Muscle of leg (tissue), 16 donors: ENCODE measurements at places on chromosomes 16 and 17. TPM values are rescaled to one million over a fixed set of nuclear protein-coding genes. Genes with fewer than 3 reads are reported as not detected.

DNA sequence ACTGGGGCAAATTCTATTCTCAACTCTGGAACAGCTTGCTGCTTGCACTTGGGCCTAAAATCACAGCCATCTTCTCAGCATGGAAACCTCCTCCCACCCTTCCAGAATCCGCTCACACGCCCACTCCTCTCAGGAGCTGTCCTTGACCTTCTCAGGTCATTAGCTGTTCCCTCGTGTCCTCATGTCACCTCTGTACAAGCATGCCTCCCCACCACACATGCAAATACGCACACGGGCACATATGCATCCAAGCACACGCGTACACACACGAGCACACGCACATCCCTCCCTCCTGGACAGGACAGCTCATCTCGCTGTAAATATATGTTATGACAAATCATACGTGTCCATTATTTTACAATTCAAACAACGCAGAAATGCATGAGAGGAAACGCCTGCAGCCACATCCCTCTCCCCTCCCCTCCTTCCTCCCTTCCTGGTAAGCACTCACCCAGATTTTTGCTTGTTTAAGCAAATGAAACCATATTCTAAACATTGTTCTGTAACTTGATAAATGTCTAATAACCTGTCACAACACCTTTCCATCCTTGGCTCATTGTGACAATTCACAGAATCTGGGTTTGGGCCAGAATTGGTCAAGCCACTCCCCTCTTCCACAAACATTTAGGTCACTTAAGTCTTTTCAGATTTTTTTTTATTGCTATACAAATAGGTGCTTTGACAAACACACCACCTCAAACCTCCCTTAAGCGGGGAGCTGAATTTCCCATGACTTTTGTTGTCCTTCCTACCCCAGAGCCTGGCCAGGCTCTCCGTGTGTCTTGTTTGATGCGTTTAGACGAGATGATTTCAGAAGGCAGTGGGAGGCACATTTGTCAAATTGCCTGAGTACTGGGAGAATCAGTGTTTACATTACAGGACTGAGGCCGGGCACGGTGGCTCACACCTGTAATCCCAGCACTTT, 41.7 kb downstream of the DNAH17 start:
- DNase-seq = no peak
- no peak overlapping the region for H3K27ac ChIP-seq

DNA sequence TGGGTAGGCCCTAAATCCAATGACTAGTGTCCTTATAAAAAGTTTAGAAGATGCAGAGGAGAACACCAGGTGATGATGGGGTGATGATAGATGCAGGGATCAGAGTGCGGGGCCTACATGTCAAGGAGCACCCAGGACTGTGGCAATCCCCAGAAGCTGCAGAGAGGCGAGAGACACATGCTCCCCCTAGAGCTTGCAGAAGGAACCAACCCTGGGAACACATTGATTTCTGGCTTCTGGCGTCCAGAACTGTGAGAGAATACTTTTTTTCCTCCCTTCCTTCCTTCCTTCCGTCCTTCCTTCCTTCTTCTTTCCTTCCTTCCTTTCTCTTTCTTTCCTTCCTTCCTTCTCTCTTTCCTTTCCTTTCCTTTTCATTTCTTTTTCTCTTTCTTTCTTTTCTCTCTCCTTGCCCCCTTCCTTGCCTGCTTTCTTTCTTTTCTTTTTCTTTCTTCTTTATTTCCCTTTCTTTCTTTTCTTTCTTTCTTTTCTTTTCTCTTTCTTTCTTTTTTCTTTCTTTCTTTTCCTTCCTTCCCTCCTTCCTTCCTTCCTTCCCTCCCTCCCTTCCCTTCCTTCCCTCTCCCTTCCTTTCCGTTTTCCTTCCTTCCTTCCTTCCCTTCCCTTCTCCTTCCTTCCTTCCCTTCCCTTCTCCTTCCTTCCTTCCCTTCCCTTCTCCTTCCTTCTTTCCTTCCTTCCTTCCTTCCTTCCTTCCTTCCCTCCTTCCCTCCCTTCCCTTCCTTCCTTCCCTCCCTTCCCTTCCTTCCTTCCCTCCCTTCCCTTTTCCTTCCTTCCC, 134.3 kb downstream of the HAPSTR1 start:
- no peaks in the 10 kb centered on the region for H3K27me3 ChIP-seq
- H3K36me3 ChIP-seq = no peaks in the 10 kb centered on the region
- no peaks in the 10 kb centered on the region for H3K4me1 ChIP-seq
- H3K4me3 ChIP-seq = no peak overlapping the region
- no peak overlapping the region for H3K27ac ChIP-seq

DNA sequence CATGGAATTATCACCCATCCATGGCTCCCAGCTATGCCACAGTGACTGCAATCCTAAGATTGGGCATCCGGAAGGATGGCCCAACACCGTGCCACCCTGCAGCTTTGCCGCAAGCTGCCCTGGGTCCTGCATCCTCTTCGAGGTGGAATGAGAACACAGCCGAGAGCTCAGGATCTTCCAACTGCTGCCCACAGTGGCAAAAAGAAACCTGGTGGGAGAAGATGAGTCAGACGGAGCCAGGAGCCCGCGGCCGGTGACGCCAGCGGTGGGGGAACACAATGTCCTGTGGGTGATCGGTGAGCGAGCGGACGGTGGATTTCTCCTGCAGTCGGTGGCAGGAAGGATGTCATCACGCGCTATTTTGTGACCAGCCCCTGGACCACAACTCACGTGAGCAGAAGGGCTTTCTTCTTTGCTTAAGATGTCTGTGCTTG, 20.1 kb downstream of the CD7 start:
- no peak overlapping the region for H3K4me3 ChIP-seq
- peak overlapping the region; percentile 82 for H3K27ac ChIP-seq
- peak; percentile 67 for DNase-seq
- H3K36me3 ChIP-seq = no peaks in the 10 kb centered on the region
- H3K4me1 ChIP-seq = peaks cover 36% of the 10 kb centered on the region

DNA sequence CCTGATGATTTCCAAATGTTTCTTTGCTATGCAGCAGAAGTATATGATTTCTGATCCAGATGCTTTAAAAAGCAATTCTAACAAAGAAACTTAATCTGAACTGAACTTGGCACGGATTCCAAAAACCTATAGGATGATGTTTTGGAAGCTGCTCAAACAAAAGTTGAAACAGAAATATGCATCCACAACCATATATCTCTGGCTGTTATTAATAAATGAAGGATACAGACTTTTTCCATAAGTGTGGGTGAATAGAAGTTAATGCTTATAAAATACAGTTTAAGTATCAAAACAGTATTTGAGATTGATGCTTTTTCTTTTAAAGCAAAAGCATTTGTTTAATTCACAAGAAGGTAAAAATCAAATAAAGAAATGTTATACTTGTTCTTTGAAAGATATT, 27.9 kb upstream of the NACA2 start:
- DNase-seq = no peak
- no peak overlapping the region for H3K4me3 ChIP-seq

DNA sequence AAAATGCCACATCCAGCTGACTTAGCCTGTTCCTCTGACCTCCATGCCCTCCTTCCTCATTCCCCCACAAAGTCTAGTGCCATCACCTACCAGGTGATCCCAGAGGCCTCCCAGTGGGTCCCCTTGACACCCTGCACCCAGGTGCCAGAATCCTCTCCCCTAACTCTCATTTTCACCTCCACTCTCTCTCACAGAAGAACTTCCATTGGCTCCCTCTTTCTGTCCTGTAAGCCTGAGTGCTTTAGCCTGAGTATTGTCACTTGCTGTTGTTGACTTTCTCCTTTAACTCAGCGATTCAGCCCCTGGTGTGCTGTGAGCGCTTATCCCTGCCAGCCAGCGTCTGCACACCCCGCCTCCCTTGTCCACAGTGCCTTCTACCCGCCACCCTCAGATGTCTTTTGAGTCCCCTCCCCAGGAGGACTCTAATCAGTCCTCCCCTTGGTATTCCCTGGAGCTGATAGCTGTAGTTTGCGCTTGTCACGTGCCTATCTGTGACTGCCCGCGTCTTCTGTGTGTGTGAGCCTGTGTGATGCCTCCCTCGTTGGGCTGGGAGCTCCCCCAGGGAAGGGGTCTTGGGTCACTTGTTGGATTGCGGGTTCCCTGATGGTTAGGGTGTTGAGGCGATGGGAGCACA, 31.9 kb downstream of the ARHGAP23 start:
- peaks cover 47% of the 10 kb centered on the region for H3K4me1 ChIP-seq
- H3K27me3 ChIP-seq = no peaks in the 10 kb centered on the region
- no peak overlapping the region for H3K4me3 ChIP-seq
- DNase-seq = no peak
- H3K27ac ChIP-seq = no peak overlapping the region
- peaks cover 65% of the 10 kb centered on the region for H3K36me3 ChIP-seq

GRCh38 chr17:20191056-20191455, 181.9 kb downstream of the SPECC1 start:
- H3K27ac ChIP-seq = no peak overlapping the region
- peak; percentile 33 for DNase-seq
- H3K4me3 ChIP-seq = no peak overlapping the region
- no peaks in the 10 kb centered on the region for H3K27me3 ChIP-seq
- H3K4me1 ChIP-seq = peaks cover 2% of the 10 kb centered on the region
- H3K36me3 ChIP-seq = no peaks in the 10 kb centered on the region

DNA sequence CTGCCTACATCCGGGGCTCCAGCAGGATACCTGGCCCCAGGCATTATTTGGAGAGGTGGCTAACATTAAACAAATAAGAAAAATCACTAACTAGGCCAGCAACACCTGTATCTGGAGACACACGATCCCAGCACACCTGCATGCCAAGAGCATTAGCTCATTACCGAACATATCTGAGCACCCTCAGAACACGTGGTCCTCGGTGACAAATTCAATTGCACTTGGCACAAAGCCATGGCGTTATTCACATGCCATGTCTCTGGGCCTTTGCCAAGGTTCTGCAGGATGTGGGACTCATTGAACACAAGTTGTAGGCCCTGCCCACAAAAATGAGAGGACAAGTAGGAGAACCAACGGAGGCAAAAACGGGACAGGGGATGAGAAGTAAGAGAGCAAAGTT, 552.3 kb downstream of the TOX3 start:
- no peaks in the 10 kb centered on the region for H3K36me3 ChIP-seq
- no peak overlapping the region for H3K27ac ChIP-seq
- H3K4me1 ChIP-seq = no peaks in the 10 kb centered on the region

- H3K27me3 ChIP-seq = peaks cover 46% of the 10 kb centered on the region
- no peak overlapping the region for H3K27ac ChIP-seq
- H3K36me3 ChIP-seq = no peaks in the 10 kb centered on the region
- peaks cover 10% of the 10 kb centered on the region for H3K4me1 ChIP-seq
- no peak for DNase-seq
Observed at GRCh38 chr16:66849021-66849420, 4.8 kb downstream of the CA7 start.

- no peaks in the 10 kb centered on the region for H3K4me1 ChIP-seq
- no peak for DNase-seq
- H3K4me3 ChIP-seq = no peak overlapping the region
- no peak overlapping the region for H3K27ac ChIP-seq
- peaks cover 48% of the 10 kb centered on the region for H3K36me3 ChIP-seq
Observed at GRCh38 chr16:50326835-50327465, 41.8 kb downstream of the BRD7 start.

DNA sequence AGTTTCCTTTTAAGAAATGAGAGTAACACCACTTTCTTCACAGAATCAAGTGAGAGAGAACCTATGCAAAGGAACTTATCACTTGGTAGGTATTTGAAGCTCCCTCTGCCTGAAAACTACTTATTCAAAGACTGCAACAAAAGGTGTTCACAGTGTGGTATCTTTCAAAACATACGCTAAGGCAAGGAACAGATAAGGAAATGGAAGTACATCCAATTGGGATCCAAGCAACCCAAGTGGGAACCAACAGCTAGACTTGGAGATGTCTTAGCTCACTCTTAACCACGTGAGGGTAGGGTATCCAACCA, 431 bp upstream of the PPM1E start:
- H3K27me3 ChIP-seq = peaks cover 22% of the 10 kb centered on the region
- H3K27ac ChIP-seq = no peak overlapping the region
- no peaks in the 10 kb centered on the region for H3K36me3 ChIP-seq
- H3K4me1 ChIP-seq = peaks cover 12% of the 10 kb centered on the region

- H3K4me3 ChIP-seq = no peak overlapping the region
- H3K27me3 ChIP-seq = no peaks in the 10 kb centered on the region
- H3K27ac ChIP-seq = no peak overlapping the region
- H3K36me3 ChIP-seq = no peaks in the 10 kb centered on the region
- no peak for DNase-seq
- no peaks in the 10 kb centered on the region for H3K4me1 ChIP-seq
Observed at GRCh38 chr17:59542960-59543635, 22.3 kb upstream of the DHX40 start.

GRCh38 chr17:49218941-49219913, 8.7 kb downstream of the ABI3 start:
- H3K36me3 ChIP-seq = no peaks in the 10 kb centered on the region
- H3K27me3 ChIP-seq = peaks cover 46% of the 10 kb centered on the region
- no peak overlapping the region for H3K4me3 ChIP-seq
- DNase-seq = no peak

- H3K4me1 ChIP-seq = peaks cover 6% of the 10 kb centered on the region
- no peak for DNase-seq
- H3K27ac ChIP-seq = no peak overlapping the region
- H3K4me3 ChIP-seq = no peak overlapping the region
Observed at GRCh38 chr17:8898126-8898525, 30.7 kb upstream of the PIK3R6 start.

- H3K27ac ChIP-seq = peak overlapping the region; percentile 92
- peaks cover 35% of the 10 kb centered on the region for H3K4me1 ChIP-seq
- H3K36me3 ChIP-seq = no peaks in the 10 kb centered on the region
- peak overlapping the region; percentile 84 for H3K4me3 ChIP-seq
- DNase-seq = no peak
Observed at GRCh38 chr16:68086336-68086841, 1.2 kb downstream of the NFATC3 start.

- no peak overlapping the region for H3K4me3 ChIP-seq
- H3K27ac ChIP-seq = no peak overlapping the region
- peaks cover 26% of the 10 kb centered on the region for H3K4me1 ChIP-seq
- peaks cover 63% of the 10 kb centered on the region for H3K36me3 ChIP-seq
- DNase-seq = no peak
Observed at GRCh38 chr17:81686614-81687013, 2.8 kb downstream of the HGS start.

DNA sequence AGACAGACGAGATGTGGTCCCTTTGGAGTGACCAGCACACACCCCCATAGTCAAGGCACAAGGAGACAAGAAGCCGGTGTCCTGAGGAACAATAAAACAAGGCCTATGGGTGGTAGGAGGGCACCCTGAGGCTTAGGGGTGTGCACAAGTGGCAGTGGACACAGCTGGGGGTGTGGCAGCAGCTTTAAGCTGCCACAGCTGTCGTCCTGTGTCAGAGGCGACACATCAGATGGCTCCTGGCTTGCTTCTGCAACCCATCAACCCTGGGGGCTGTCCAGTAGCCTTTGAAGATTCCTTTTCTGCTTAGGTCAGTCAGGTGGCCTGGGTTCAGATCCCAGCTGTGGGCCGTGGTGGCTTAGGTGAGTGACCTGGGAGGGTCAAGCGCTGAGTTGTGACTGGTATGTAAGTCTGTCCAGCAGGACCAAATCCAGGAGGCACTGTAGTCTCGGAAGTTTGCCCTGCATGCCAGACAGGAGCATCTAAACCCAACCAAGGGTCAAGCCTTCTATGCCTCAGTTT, 15.8 kb downstream of the DRC3 start:
- H3K4me3 ChIP-seq = no peak overlapping the region
- H3K27me3 ChIP-seq = no peaks in the 10 kb centered on the region
- H3K4me1 ChIP-seq = peaks cover 23% of the 10 kb centered on the region
- no peaks in the 10 kb centered on the region for H3K36me3 ChIP-seq
- peak; percentile 51 for DNase-seq

Gene RILP
- 5.7 TPM for total RNA-seq

Gene CCDC200
- not detected for total RNA-seq

Gene LITAFD
- not detected for total RNA-seq

Gene CD300A
- 2.5 TPM for total RNA-seq

Gene CTRL
- total RNA-seq = 0.66 TPM

Gene MMP25
- 0.58 TPM for total RNA-seq

Gene HBA1
- 387 TPM for total RNA-seq

Gene HSD17B1
- 1.9 TPM for total RNA-seq

Gene TBC1D3I
- 0.09 TPM for total RNA-seq

Gene PRR35
- total RNA-seq = 0.13 TPM

Gene NDUFAB1
- total RNA-seq = 132 TPM

Gene MEOX1
- total RNA-seq = 13.8 TPM
